ENCODE measurements at places on chromosomes 1 and 21.

- no peak for DNase-seq
Measured at GRCh38 chr1:90817399-90817798, 100.3 kb upstream of the BARHL2 start.

GRCh38 chr1:230122366-230123279 lies 55.6 kb downstream of the GALNT2 start:
- no peak for DNase-seq

DNA sequence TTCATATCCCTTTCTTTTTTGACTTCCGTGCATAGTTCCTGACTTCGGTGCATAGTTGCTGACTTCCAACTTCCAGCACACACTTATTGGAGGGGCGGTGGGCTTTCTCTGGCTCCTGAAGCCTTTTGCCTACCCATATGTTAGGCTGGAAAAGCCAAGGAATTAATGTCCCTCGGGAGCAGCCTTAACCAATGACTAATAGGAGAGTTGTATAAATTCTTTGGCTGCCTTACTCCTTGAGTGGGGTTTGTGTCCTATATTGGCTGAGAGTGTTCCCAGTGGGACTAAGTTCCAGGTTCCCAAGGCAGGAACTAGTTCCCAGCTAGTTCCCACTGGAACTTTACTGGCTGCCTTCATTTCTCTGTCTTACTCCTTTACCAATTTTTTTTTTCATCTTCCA lies 105.7 kb downstream of the ZNF326 start:
- no peak for DNase-seq

- no peak for DNase-seq
Measured at GRCh38 chr1:171299342-171299741, 14.6 kb upstream of the FMO4 start.

DNA sequence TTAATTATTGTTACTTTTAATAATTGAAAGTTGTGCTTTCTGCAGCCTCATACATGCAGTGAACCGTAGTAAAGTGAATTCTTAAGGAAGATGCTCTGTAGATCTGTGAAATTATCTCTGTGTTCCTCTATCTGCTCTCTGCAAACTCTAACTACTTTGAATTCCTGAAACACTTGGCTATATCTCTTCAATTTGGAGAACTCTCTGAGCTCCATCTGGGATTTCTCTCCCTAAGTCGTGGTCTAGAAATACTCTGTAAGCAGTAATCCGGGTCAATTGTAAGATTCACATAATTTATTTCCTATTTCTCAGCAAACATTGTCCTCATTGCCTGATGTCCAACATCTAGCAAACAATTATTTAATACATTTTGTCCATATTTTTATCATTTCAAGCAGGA lies 164.9 kb downstream of the USH2A start:
- no peak for DNase-seq

DNA sequence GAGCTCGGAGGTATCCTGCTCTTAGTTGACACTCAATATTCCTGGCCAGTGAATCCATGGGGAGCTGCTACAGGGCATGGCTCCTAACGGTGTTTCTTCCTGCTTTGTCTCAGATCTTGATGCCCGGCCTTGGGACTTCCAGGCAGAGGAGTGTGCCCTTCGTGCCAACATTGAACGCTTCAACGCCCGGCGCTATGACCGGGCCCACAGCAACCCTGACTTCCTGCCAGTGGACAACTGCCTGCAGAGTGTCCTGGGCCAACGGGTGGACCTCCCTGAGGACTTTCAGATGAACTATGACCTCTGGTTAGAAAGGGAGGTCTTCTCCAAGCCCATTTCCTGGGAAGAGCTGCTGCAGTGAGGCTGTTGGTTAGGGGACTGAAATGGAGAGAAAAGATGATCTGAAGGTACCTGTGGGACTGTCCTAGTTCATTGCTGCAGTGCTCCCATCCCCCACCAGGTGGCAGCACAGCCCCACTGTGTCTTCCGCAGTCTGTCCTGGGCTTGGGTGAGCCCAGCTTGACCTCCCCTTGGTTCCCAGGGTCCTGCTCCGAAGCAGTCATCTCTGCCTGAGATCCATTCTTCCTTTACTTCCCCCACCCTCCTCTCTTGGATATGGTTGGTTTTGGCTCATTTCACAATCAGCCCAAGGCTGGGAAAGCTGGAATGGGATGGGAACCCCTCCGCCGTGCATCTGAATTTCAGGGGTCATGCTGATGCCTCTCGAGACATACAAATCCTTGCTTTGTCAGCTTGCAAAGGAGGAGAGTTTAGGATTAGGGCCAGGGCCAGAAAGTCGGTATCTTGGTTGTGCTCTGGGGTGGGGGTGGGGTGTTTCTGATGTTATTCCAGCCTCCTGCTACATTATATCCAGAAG lies 16.7 kb downstream of the ALX3 start:
- peak; percentile 37 for DNase-seq

DNA sequence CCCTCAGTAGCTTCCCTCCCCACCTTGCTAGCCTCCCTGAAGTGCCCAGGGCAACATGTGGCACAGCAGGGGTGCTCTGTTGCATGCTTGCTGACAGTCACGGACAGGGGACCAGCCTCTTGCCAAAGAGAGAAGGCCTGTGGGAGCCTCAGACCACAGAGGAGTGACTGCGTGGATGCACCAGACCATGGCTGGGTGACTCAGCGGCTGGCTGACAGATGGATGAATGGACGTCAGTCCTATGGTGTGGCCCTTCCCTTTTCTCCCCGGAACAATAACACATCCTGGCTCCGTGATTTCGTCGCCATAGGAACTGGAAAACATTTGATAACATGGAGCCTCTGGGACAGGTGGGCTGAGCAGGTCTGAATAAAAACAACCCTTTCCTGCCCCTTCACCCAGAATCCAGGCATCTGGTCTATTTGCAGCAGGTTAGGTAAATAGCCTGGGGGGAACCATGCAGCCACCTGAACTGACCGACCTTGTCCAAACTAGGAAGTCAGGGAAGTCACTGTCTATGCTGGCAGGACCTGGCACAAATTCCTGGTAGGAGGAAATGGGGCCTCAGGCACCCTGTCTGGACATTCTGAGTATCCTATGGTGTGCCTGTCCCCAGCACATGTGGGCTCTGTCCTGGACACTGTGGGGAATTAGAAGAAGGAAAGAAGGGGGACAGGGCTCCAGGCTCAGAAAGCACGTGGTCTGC lies 53.3 kb downstream of the NENF start:
- peak; percentile 83 for DNase-seq

DNA sequence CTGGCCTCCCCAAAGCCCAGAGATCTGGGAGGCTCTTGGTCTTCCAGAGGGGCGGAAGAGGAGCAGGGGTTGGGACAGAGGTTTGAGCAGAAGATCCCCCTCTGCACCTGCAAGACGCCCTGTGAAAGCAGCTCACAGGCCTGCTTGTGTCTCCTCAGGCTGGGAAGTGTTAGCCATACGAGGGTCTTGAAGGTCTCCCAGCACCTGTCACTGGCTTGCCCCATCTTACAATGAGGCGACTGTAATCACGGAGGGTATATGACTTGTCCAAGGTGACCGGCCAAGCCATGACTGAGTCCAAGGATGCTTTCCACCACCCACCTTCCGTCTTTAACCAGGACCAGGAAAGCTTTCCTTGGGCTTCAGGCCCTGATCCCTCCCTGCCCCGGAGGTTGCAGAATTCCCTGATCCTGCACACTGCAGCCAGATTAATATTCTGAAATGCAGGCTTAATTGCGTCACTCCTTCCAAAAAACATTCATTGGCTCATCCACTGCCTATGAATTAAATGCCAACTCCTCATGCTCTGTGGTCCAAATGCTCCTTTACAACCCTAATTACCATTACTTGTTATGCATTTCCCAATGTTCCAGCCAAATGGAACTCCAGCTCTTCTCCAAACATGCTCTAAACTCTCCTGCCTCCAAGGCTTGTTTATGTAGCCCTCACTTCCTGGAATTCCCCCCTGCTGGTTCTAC lies 64.0 kb downstream of the DDX20 start:
- DNase-seq: no peak

DNA sequence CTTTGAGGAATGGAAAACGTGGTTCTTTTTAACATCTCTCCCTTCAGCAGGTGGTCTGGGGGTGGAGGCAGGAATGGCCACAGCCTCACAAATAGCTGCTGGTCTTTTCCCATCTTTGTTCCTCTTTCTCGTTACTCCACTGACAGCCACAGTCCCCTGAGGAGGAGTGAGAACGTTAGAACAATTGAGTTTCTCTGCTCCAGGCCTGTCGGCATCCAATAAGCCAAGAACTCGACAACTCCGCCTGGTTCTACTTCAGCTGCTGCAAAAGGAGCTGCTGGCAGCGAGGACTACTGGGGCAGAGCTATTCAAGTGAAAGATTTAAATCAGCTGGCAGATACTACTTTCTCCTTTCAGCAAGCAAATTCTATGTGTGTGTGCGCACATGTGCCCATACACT lies 169.5 kb upstream of the GALNT2 start:
- no peak for DNase-seq

DNA sequence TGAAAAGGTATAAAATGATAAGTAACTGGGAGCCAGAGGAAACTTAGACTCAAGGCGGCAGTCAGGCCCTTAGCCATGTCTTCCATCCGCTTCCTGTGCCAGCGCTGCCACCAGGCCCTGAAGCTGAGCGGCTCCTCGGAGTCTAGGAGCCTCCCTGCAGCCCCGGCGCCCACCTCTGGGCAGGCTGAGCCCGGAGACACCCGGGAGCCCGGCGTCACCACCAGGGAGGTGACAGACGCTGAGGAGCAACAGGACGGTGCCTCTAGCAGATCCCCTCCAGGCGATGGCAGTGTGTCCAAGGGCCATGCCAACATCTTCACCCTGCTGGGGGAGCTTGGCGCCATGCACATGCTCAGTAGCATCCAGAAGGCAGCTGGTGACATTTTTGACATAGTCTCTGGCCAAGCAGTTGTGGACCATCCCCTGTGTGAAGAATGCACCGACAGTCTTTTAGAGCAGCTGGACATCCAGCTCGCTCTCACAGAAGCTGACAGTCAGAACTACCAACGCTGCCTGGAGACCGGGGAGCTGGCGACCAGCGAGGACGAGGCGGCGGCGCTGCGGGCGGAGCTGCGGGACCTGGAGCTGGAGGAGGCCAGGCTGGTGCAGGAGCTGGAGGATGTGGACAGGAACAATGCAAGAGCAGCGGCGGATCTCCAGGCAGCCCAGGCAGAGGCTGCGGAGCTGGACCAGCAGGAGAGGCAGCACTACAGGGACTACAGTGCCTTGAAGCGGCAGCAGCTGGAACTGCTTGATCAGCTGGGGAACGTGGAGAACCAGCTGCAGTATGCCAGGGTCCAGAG lies at the start of gene BECN2:
TSS of gene BECN2 (plus strand) at position 76 of the 803 bp plus-strand sequence. CDS start at position 76, 0 bp downstream.
- no peak for DNase-seq

GRCh38 chr21:33657124-33657820 lies 15.0 kb downstream of the ITSN1 start:
- no peak for DNase-seq

DNA sequence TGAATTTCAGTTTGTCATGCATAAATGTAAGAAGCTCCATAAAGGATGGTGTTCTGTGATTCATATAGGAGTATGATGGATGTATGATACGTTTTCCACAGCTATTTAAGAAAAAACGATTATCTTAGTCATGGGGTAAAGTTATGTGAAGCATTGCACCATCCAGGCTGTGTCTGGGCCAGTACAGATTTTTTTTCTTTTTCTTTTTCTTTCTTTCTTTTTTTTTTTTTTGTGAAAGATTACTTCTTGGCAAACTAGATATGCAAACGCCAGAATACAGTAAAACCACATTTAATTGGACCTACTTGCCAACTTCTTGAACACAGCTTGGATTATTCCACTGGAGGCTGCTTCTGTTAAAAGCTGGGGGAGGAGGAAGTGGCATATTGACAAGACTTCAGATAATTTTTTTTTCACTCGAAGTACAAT lies 14.9 kb downstream of the ZBTB18 start:
- no peak for DNase-seq

GRCh38 chr1:161919229-161919628 lies 104.4 kb downstream of the OLFML2B start:
- no peak for DNase-seq

DNA sequence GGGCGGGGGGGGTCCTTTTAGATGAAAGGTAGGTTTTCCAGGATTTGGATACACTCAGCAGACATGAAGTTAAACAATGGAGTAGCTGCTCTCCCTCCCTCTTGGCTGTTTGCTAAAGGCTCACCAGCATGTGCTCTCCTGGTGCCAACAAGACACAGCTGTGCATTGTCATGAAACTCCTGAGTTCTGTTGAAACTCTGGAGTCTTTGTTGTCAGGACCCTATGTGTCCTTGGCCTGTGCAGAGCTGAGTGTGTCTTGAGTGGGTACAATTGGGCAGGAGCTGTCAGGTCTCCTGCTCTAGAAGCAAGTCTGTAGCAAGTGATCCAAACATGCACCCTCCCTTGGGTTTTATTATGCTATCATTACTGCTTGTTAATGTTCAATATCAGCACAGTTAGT lies 12.7 kb downstream of the TBX19 start:
- peak; percentile 6 for DNase-seq

- DNase-seq: no peak
Measured at GRCh38 chr1:112744009-112744578, 29.0 kb upstream of the PPM1J start.

GRCh38 chr1:245156736-245157505 lies 2.1 kb downstream of the KIF26B start:
- peak; percentile 76 for DNase-seq

DNA sequence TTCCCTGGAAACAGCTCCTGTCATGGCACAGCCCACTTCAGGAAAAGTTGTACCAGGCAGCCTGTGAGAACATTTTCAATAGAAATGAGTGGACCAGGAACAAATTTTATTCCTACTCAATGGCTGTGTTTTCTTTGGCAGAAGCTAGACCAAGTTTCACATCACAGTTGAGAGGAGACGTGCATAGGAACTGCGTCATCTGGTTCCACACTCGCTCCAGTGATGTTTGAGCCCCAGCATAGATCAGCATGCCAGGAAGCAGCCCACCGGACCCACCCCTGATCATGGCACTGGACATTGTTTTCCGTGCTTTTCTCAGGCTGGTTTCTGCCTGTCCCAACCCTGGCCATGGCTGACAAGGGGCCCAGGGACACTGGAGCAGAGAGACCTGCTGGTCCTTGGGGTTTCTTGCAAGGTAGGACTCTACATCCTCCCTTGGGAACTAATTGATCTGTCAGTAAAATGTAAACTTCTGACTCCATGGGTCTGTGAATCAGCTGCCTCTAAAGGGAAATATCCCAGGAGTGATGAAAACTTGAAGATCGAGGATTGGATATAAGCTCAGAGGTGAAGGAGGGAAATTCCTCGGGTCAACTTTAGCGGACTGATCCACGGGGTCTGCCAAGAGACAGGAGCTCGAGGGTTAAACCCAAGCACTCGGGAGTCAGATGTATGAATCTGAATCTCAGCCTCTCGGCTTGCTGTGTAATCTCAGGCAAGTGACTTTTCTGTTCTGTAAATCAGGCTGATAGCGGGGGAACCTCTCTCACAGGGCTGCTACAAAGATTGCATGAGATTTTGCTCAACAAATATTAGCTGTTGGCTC lies 35.7 kb downstream of the NEK2 start:
- DNase-seq: no peak

GRCh38 chr1:205775015-205775716 lies at the start of gene RAB29:
TSS of gene RAB29 (minus strand) at chr1:205775482. CDS start at chr1:205774956, 526 bp downstream.
- peak; percentile 85 for DNase-seq
